ENCODE measurements at places on chromosomes 1 and 21.
A peak's percentile ranks its signal among the peaks of the same experiment; 100 is the strongest.

DNA sequence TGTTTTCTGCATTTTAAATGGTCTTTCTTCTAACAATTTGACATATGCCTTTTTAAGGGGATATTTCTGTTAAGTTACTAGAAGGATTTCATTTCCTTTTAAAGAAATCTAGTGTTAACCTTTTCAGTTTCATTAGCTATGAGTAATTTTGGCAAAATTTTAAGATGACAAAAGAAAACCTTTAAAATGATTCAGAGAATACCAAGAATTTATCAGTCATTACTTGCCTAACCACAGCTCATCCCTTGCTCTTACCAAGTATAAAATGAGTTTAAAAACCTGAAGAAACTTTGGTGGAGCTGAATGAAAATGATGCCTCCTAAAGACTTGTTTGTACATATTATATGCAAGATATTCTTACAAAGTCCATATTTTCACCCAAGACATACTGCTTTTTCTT lies 101.7 kb downstream of the NEK7 start:
- no peak for DNase-seq
- H3K27ac ChIP-seq: no peak overlapping the region
- H3K4me1 ChIP-seq: peaks cover 2% of the 10 kb centered on the region
- no peak overlapping the region for H3K4me3 ChIP-seq
- H3K27me3 ChIP-seq: no peaks in the 10 kb centered on the region

DNA sequence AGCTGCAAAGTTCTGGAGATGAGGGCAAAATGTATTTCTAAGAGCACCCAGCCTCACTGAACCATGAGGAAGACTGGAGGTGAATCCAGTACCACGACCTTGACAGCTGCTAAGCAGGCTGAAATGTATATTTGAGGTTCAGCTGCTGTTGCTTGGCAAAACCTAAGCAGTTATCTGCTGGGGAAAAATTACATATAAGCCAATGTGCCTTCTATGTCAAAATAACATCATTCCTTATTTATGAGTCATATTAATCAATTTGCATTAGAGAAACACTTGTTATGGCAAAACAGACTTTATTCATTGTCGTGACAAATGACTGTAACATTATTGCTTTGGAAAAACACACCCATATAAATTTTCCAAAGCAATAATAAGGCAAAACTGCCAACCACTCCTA lies 560.5 kb upstream of the NR5A2 start:
- H3K27ac ChIP-seq: no peak overlapping the region
- H3K4me1 ChIP-seq: no peaks in the 10 kb centered on the region

DNA sequence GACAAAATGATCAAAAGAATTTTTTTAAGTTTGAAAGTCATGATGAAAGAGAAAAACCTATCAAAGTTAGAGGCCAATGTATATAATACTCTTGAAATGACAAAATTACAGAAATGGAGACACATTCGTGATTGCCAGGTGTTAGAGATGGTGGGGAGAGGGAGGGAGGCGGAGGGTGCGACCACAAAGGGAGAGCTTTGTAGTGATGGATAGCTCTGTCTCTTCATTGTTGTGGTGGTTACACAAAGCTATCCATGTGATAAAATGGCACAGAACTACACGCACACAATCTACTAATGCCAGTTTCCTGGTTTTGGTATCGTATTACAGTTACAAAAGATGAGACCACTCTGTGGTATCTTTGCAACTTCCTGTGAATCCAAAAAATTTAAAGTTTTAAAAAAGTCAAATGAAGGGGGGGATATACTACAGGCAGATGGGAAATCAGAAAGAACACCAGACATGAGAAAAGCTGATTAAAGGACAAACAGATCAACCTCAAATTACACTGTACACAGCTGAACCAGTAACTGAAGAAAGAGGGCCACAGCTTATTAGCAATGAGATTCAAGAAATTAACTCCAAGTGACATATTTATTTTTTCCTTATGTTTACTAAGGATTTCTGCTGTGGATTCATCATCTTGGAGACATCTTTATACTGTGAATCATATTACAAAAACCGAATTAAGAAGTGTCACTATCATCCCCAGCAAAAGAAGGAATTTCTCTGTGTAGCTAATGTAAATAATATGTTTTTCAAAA lies 199.1 kb downstream of the SLC45A1 start:
- no peaks in the 10 kb centered on the region for H3K36me3 ChIP-seq
- H3K4me3 ChIP-seq: no peak overlapping the region
- DNase-seq: no peak
- peaks cover 22% of the 10 kb centered on the region for H3K4me1 ChIP-seq
- no peak overlapping the region for H3K27ac ChIP-seq

- H3K4me1 ChIP-seq: no peaks in the 10 kb centered on the region
- DNase-seq: no peak
- no peaks in the 10 kb centered on the region for H3K36me3 ChIP-seq
- no peaks in the 10 kb centered on the region for H3K27me3 ChIP-seq
- no peak overlapping the region for H3K4me3 ChIP-seq
These were observed 7.9 kb upstream of the MRPS15 start for GRCh38 chr1:36471830-36472641.

- DNase-seq: peak; percentile 61
- H3K36me3 ChIP-seq: peaks cover 44% of the 10 kb centered on the region
- no peaks in the 10 kb centered on the region for H3K27me3 ChIP-seq
- peaks cover 80% of the 10 kb centered on the region for H3K4me1 ChIP-seq
- H3K27ac ChIP-seq: peak overlapping the region; percentile 89
These were observed 14.8 kb downstream of the CD2 start for GRCh38 chr1:116769104-116769452.

- no peak overlapping the region for H3K27ac ChIP-seq
- no peak overlapping the region for H3K4me3 ChIP-seq
- no peaks in the 10 kb centered on the region for H3K27me3 ChIP-seq
- no peaks in the 10 kb centered on the region for H3K4me1 ChIP-seq
- DNase-seq: no peak
These were observed 275.7 kb downstream of the C1orf94 start for GRCh38 chr1:34452451-34452850.

Measured in CD4-positive, CD25-positive, alpha-beta regulatory T cell (primary cell).